ENCODE measurements at places on chromosomes 16 and 17.

GRCh38 chr16:1749152-1750117, 21.9 kb downstream of the NME3 start:
- no peak for DNase-seq

DNA sequence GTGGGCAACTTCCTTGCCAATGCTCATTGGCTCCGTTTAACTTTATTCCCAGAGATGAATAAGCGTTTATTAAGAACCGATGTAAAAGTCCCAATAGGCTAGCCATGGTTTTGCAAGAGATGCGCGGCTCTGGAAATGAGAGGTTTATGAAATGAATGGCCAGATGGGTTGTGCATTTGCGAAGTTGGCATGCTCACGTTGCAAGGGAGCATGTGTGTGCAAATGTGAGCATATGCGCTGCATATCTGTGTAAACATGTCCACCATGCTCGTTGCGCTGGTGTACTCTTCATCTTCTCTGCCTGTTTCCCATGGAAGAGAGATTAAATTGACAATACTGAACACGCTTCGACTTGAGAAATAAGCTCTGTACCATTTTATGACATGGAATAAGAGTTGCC, 848.6 kb upstream of the RBFOX1 start:
- DNase-seq = no peak

DNA sequence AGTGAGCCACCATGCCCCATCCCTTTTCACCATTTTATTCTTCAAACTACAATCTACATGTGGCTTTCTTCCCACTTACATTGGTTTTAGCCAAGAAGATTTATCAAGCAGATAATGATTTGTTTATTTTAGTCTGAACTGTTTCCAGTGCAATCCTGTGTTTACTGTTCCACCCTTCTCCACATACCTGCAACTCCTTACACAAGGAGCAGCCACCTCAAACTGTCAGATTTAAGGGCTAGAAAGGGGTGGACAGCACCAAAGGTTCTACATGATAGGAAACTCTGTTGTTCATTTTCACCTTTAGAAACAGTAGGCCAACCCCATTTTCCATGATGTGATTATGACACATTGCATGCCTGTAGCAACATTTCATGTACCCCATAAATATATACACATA, 1.9 kb downstream of the RUNDC1 start:
- DNase-seq = no peak

GRCh38 chr17:48054238-48055185, 6.4 kb downstream of the NFE2L1 start:
- DNase-seq = peak; percentile 88

DNA sequence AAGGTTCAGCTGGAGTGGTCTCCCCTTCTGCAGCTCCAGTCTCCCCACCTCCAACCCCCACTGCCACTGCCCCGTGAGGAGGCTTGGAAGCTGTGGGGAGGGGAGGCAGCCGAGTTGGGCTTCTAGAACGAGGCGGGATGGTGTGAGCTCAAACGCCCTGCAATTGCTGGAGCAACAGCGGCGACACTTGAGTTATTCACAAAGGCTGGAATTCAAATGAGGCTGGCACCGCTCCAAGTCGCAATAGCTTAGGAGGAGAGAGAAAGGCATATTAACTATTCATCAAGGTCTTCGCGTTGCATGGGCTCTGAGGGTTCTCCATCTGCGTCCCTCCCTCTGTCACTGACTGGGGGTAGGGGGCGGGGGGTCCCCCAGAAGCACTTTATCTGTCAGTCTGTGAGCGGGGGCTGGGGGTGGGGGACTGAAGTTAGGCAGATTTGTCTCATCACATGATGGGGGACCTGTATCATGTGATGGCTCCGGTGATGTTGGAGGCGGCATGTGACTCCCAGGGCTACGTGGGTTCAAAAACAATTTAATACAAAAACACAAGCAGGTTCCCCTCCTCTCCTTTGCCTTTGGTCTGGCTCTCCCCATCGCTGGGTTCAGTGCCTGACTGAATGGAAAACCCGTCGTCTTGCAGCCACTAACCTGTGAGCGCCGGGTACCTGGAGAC, 70.5 kb downstream of the RBBP6 start:
- no peak for DNase-seq

DNA sequence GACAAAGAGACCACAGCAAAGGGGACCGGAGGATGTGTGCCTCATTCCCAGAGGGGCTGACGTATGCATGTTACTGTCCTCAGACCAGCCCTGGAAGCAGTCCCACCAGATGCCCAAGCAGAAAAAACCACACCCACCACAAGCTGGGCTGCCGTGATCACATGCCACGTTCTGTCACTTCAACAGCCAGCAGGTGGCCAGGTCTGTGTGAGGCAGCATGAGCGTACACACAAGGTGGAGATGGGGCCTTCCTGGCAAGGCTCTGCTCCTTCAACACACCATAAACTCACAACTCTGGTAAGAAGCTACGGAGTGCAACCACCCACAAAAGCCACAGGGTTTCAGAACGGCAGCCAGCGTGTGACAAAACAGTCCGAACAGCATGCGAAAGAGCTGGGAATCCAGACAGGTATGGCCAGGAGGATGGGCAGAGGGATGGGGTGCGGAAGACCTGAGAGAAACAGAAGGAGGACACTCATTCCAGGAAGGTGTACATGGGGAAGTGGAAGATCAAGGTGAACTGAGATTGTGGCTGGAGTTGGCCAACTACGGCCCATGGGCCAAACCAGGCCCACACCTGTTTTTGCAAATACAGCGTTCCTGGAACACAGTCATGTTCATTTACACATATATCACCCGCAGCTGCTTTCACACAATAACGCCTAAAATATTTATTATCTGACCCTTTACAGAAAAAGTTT, 27.9 kb downstream of the MBTPS1 start:
- DNase-seq = no peak

GRCh38 chr17:19461681-19462080, 50.6 kb downstream of the RNF112 start:
- DNase-seq = no peak

- DNase-seq = peak; percentile 70
Observed at GRCh38 chr16:23435500-23435899, 17.5 kb downstream of the COG7 start.

- DNase-seq = no peak
Observed at GRCh38 chr16:76524356-76524755, 247.2 kb downstream of the CNTNAP4 start.

GRCh38 chr17:5121186-5121841, 5.5 kb downstream of the USP6 start:
- no peak for DNase-seq

- DNase-seq = no peak
Observed at GRCh38 chr17:59193336-59193862, 16.4 kb upstream of the SMG8 start.

DNA sequence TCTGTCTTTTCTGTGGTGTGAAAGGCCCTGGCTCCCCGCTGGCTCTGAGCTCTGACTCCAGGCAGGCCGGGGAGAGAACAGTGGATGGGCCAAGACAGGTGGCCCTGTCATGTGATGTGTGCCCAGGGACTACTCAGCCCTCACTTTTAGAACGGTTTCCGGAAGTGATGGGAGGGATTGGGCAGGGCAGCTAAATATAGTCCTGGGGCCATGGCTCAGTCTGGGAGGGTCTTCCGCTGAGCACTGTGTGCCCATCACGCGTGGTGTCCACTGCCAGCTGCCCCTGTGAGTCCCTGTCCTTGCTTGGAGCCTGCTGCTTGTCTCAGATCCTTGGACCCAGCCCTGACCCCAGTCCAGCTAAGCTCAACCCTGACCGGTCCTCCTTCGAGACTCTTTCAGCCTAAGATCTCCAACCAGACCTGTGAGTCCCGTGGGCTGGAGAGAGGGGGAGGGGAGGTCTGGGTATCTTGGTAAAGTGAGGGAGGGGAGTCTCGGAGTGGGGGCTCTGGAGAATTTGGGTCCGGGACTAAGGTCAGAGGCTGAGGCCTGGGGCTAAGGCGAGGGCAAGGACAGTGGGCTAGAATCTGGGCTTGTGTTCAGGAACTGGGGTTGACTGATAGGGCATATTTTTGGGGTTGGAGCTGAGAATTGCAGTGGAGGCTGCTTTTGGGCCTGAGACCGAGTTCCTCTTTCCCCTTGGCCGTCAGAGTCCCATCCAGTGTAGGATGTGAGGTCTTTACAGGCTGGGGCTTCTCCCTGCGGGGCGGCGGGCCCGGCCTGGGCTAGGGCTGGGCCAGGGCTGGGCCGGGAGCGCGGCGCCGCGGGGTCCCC, at the start of gene TRIM72:
TSS of gene TRIM72 (plus strand) at position 243 of the 831 bp plus-strand sequence. CDS start 620 bp downstream, outside the sequence.
- DNase-seq = no peak

- DNase-seq = no peak
Observed at GRCh38 chr17:8122422-8122923, 1.4 kb downstream of the HES7 start.

DNA sequence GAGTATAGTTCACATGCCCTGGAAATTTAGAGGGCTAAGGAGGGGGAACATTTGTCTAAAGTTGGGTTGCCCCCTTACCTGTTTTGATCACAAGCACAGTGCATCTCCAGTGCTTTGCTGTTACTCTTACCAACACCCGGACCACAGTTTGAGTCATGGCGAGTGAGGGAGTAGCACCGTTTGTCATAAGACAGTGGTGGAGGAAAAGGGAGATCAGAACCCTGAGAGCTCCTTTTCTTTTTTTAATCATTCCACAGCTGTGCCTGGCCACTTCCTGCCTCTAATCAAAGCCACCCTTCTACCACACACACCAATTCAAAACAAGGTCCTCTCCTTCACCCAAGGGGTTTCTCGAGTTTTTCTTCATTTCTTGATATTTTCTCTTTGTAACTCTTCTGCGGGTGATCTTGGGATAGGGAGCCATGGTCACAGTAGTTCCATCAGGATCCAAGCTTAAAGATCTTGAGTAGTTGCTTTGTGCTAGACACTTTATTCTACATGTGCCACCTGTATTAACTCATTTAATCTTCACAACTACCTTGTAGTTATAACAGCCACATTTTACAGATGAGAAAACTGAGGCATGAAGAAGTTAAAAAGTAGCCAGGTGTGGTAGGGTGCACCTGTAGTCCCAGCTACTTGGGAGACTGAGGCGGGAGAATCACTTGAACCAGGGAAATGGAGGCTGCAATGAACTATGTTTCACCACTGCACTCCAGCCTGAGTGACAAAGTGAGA, 5.0 kb upstream of the MYL4 start:
- DNase-seq = no peak

- DNase-seq = peak; percentile 14
Observed at GRCh38 chr17:20089756-20090547, 80.8 kb downstream of the SPECC1 start.

DNA sequence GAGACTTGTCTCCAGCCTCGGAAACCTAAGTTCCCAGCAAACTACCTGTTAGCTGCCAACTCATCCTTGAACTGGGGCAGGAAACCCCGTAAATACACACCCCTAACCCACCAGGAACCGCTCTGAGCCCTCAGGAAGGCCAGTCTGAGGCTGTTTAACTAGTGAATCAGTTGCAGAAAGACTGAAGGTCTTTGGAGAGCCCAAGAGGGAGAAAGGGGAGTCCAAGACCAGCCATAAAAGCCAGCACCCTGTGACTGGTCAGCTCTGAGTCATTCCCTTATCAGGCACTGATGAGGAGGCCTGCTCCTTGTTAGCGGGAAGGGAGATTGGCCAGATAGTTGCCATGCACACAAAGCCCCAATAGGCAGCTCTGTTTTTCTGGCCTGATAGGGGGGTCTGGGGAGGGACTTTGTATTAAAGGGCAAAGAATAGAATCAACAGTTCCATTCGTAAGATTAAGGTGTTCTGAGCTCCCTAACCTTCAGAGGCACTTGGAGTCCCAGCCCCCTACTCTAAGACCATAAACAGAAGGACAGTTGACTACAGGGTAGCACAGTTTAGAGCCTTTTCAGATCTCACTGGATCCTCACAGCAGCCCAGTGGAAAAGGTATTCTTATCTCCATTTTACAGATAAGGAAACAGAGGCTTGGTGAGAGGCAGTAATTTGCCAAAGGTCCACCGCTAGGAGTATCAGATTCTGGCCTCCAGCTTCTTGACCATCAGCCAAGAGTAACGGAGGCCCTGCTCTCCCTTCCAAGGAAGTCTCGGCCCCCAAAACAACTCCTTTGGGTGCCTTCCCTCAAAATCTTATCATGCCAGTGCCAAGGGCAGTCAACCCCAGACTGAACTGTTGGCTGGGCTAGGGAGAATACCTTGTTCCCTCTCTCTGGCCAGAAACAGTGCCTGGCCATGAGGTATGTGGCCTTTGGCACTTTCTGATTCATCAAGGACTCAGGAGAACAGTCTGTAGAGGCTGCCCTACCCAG, 2.2 kb upstream of the KRT19 start:
- DNase-seq = no peak

DNA sequence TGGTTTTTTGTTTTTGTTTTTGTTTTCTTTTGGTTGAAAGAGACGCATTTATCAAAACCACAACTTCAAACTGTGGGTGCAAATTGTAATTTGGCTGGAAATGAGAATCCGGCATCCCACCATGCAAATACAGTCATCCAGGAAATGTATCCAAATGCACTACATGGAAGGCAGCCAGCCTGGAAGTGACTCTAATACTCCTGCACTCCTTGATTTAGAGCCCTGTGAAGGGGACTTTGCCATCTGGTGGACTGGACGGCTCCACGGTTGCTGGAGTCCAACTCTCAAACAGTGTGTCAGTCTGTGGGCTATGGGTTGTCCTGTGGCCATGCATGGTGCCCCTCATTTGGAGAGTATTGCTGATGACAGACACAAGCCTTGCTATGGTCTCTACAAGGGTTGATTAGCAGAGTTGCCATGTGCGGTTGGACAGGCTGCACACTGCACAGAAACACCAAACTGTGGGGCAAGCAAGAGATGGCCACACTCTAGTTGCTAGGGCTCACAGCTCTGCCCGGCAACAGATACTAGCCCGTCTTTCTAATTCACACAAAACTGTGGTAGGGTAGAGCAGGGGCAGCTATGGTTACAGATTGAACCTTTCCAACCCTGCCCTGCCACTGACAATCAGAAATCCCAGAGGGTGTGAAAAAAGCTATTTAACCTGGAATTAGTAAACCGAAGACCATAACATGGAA, 62.4 kb downstream of the VAT1L start:
- no peak for DNase-seq

DNA sequence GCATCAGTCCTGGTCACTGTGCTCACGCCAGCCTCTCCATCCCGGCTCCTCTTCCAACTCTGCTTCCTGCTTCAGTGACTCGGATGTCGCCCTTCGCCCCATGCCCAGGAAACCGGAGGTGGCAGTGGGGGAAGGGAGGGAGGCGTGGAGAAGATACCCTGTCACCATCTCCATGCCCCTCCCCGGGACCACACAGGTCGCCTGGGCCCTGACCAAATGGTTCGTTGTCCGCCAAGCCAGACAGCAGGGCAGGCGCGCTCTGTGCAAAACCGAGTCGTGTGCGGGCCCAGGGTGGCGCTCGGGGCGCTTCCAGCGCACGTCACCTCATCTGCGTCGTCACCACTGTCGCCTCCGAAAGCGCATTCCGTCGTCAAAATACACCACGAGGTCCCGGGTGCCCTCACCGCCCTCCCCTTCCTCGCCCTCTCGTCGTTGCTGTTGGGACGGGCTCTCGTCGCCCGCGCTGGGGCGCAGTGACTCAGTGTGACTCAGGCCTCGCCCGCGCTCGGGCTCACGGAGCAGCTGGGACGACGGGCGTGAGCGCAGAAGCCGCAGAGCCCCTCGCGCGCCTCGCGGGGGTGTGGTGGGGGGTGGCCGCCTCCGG, 39.2 kb downstream of the ZNF778 start:
- DNase-seq = peak; percentile 32
